Dermis microvascular lymphatic vessel endothelial cell (primary cell): ENCODE measurements at places on chromosomes 2 and 18.

DNA sequence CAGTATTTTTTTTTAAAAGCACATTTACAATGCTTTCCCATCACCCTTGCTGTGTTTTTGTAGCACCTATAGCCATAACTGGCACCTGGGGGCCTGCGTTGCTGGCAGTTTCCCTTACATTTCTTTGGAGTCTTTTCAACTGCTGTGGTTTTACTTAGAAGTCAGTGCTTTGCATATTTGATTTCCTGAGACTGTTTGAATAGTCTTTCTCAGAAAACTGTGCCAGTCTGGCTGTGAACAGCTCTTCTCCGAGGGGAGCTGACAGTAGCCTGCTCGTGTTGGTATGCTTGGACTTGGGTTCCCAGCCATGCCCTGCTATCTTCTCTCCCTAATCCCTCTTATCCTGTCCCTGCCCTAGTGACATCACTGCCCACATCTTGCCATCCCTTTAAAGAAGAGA, 81.5 kb downstream of the DPP4 start:
- no peak for DNase-seq

DNA sequence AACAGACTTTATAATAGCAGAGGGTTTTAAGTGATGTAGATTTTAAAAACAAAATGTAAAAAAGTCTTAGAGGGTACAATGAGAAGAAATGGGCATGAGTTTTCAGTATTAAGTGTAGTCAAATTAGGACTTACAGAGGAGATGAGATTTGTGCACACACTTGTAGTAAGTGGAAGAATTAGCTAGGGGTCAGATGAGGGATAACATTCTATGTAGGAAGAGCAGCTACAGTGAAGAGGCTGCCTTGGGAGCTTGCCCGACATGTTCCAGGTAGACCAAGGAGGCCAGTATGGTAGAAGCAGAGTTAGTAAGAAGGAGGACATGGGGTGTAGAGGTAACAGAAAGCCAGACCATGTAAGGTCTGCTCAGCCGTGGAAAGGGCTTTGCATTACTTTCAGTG, 189.2 kb upstream of the DSEL start:
- no peak for DNase-seq

GRCh38 chr18:489244-490023, 11.1 kb downstream of the COLEC12 start:
- no peak for DNase-seq

DNA sequence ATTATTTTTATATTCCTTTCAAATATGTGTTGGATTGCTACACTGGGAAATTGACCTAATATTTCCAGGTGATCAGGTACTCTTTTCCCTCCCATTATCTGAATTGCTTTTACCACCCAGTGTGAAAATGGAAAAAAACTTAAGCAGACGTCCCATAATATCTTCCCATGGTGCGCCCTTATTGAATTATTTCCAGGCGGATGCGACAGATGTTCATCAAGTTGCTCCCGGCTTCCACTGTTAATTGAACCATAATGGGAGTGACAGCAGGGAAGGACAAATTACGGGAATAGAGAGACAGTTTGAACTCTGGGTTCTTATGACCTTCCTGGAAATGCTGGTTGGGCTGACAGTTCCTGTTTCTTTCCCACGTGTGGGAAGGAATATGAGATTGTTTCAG, 93.3 kb downstream of the THSD7B start:
- DNase-seq = no peak

DNA sequence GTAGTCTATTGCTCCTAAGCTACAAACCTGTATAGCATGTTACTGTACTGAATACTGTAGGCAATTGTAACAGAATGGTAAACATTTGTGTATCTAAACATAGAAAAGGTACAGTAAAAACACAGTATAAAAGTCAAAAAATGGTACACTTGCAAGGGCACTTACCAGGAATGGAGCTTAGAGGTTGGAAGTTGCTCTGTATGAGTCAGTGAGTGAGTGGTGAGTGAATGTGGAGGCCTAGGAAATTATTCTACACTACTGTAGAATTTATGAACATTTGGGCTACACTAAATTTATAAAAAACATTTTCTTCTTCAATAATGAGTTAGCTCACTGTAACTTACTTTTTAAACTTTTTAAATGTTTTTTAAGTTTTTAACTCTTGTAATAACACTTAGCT, 19.0 kb downstream of the NABP1 start:
- no peak for DNase-seq

DNA sequence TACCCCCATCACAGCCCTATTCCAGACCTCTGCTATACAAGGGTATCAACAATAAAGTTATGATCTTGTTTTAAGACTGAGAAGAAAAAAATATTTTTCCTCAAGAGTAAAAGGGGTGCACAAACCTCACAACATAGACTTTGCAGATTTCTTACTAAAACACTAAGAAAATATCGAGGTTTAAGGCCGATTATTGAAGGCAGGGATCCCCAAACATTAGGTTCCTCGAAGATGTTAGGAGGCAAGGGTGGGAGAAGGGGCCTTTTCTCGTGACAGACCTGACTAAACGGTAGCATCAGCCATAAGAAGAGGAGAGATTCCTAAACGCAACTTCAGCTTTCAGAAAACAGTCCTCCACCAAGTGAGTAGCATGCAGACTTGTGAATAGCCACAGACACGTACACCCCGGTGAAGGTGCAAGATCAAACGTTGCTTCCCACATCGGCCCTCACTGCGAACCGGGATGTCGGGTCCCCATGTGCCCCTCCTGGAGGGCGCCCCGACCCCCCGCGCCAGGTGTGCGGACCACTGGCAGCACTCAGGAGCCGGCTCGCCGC, 678 bp downstream of the PIAS2 start:
- peak; percentile 28 for DNase-seq

DNA sequence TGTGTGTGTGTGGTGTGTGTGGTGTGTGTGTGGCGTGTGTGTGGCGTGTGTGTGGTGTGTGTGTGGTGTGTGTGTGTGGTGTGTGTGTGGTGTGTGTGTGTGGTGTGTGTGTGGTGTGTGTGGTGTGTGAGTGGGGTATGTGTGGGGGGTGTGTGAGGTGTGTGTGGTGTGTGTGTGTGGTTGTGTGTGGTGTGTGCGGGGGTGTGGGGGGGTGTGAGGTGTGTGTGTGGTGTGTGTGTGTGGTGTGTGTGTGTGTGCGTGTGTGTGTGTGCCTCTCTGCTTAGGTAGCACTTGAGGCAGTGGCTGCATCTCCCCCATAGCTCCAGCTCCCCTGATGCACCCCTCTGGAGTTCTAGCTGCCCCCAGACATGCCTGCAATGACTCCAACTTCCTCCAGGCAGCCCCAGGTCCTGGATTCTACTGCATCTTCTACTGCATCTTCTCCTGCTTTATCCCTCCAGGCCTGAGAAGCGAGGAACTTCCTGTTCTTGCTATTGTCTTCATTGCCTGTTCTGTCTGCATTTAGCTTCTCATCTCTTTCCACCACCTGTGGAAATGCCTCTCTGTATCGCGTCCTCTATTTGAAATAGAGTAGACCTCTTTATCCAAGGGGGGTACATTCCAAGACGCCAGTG, 22.2 kb upstream of the MLPH start:
- DNase-seq = no peak

DNA sequence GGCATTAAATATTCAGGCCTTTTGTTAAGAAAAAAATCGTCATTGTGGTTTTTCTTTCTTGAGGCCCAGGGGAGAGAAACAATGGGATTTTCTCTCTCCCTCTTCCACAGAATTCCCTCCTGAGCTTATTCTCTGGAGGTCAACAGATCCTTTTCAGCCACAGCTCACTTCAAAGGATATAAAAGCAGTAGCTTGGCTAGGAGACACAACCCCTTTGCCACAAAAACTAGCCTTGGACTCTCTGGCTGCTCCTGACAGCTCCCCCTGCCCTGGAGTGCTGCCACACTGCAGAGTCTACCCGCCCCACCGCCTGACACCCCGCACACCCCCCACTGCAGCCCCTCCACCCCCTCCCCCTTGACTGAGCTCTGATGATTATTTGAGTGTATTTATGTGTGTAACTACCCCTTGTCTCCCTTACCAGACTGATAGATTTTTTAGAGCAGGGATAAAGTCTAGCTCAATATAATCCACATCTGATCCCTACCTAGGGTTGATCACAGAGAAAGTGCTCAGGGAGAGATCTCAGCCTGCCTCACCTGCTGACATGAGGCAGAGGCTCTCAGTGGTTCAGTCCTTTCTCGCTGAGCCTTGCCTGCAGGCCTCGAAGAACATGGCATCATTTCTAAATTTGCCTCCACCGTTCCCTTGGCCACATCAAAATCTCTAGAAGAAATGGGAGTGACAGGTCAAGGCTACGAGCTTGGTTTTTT, 132.2 kb upstream of the SP5 start:
- DNase-seq = no peak

DNA sequence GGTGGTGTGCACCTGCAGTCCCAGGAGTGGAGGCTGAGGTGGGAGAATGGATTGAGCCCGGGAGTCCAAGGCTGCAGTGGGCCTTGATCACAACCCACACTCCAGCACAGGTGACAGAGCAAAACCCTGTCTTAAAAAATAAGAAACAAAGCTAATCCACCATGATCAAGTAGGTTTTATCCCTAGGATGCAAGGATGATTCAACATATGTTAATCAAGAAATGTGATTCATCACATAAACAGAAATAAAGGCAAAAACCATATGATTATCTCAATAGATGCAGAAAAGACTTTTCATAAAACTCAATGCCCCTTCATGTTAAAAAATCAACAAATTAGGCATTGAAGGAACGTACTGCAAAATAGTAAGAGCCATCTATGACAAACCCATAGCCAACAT, 58.1 kb downstream of the CCBE1 start:
- no peak for DNase-seq

- DNase-seq = peak; percentile 65
These were observed 53.3 kb downstream of the ZNF236 start for GRCh38 chr18:76875390-76876325.

- no peak for DNase-seq
These were observed 20.0 kb downstream of the SP140L start for GRCh38 chr2:230346921-230347533.

DNA sequence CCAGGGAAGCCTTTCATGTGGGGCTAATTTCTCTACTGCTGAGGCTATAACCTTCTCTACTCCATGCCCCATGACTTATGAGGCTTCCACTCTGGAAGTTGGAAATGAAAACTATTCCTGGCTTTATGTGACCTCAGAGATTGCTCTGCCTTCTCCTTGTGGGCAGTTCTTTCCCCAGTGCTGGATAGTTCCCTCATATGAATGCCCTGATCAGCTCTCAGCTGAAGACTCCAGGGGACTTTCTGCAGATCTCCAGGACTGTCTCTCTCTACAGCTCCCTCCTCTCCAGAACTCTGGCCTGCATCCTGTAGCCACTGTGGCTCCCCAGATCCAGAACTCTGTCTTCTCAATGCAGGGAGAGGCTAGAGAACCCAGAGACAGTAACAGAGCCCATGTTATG, 235.1 kb downstream of the SEPTIN10 start:
- DNase-seq = no peak

- DNase-seq = no peak
These were observed 762 bp upstream of the SPOPL start for GRCh38 chr2:138500592-138501424.

DNA sequence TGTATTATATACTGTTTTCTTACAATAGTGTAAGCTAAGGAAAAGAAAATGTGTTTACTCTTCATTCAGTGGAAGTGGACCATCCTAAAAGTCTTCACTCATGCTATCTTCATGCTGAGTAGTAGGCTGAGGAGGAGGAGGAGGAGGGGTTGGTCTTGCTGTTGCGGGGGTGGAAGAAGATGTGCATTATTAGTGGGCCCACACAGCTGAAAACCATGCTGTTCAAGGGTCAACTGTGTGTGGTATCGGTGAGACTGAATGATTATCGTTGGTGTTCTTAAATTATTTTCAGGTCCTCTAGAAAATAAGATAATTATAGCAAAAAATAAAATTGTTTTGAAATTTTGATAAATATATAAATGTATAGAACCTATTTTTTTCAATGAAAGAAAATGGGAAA, 22.0 kb downstream of the INSIG2 start:
- no peak for DNase-seq

DNA sequence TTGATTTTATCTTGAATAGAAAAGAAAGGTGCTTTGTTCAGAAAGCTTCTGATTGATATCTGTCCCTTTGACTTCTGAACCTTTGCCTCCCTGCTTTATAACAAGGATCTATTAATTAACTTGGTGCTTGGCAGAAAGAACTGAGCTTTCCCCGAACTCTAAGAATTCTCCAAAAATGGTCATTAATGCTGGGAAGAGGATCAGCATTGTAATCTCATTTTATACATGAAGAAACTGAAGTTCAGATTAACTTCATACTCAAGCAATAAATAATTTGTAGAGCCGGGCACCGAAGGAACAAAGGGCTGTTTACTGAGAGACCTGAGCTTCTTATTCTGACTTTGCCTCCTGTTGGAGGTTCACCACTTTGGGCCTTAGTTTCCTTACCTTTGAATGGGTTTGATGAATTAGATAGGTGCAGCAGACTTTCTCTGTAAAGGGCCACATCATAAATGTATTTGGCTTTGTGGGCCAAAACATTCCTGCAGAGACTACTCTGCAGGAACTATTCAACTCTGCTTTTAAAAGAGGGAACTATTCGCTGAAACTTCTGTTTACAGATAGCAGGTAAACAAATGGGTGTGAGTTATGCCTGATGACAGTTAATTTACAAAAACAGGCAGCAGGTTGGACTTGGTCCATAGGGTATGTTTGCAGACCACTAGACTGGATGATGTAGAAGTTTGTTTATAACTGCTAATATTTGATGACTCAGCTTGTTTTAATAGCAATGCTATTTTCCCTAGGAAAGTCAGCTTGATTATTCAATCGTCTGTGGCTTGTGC, 272.9 kb downstream of the TGIF1 start:
- DNase-seq = no peak

GRCh38 chr2:172230889-172231401, 128.2 kb upstream of the DLX2 start:
- no peak for DNase-seq

DNA sequence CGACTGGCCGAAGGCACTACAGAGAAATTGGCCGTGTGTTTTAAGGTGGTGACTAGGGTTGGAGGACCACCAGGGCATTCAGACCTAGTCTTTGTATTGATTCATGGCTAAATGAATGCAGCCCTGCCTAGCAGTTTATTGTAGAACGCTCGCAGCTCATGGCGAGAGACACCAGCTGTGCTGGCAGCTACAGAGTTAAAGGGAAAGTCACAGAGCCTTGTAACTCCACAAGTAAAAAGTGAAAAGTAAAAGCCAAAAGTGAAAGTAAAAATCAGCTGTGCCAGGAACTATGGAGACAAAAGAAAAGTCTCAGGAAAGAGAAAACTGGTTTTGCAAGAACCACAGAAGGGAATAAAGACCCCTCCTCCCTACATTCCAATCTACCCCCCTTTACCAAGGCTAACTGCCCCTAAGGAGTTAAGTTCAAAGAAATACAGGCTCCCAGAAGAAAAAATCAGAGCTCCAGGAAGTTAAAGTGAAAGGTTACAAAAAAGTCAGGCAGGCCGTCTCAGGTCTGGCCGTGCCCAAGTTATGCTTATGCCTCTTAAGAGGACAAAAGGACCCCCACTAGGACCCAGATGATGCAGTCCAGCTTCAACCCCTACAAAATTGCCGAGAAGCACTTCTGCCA, 46.4 kb upstream of the SELENOI start:
- peak; percentile 25 for DNase-seq

- DNase-seq = no peak
These were observed 42.9 kb upstream of the ASB1 start for GRCh38 chr2:238383743-238384380.

- no peak for DNase-seq
These were observed 117.8 kb downstream of the DYM start for GRCh38 chr18:49342690-49343089.

GRCh38 chr2:223641082-223641481, 38.9 kb upstream of the SCG2 start:
- no peak for DNase-seq
